ENCODE measurements at places on chromosomes 5 and 9.

DNA sequence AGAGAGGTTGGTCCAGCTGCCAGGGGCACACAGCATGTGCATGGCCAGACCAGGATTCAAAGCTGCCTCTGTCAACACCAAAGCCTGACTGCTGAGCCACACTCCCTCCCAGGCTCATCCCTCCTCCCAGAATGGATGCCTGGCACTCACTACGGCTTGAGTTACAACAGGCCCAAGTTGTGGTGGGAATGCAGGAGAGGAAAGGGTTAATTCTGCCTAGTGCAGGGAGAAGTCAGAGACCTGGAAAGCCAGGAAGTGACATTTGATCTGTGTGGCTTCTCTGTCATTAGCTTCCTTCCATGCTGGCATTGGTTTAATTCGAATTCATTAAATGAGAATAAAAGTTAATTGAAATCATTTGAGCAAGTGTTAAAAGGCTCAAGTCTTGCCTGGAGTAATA is 150.0 kb downstream of the NSG2 start:
- DNase-seq, result no peak

GRCh38 chr5:179307931-179308471 is 37.3 kb downstream of the ADAMTS2 start:
- DNase-seq, result no peak

DNA sequence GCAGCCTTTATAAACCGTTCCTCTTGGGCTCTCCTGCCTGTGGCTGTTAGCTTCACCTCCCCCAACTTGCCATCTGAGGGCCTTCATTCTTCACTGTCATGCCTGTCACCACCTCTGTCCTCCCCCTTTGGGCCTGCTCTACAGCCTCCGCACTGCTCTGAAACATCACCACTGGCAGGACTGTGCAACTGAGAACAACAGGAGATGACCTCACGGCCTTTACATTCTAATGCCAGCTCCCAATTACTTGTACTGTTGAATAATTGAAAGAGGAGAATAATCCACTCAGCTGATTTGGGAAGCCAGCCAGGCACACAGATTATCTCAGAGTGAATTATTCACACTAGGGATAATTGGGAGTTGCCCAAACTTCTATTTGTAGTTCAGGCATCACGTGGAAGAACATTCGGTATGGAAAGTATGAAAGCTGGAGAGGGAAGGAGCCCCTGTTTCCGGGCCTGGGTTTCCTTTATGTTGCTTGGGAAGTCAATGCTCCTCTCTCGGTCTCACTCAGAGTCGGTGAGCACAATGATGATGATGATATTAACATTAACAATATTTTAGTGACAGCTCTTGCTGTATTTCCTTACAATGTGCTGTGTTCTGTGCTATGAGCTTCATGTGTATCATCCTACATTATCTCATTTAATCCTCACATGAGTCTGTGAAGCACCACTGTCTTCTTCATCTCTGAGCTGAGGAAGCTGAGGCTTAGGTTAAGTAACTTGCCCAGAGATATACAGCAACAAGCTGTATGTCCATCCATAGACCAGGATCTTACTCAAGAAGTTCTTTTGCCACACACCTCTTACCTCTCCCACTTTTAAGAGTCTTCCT is 99.3 kb upstream of the LRRTM2 start:
- DNase-seq, result no peak

DNA sequence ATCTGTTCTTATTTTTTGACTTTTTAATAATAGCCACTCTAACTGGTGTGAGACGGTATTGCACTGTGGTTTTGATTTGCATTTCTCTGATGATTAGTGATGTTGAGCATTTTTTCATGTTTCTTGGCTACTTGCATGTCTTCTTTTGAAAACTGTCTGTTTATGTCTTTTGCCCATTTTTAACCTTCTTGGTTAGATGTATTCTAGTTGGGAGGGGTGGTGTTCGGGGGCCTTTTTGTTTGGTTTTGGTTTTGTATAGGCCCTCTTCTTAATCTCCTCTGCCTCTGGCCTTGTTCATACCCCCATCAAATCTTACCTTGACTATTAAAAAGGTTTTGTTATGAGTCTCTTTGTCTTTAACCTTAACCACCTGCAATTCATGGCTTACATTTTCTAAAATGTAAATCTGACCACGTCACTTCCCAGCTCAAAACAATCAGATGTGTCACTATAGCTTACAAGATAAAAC is 107.8 kb upstream of the NR4A3 start:
- no peak for DNase-seq

- DNase-seq, result no peak
Measured at GRCh38 chr5:36570301-36571095, 35.9 kb upstream of the SLC1A3 start.

GRCh38 chr5:128455841-128456361 is 82.1 kb downstream of the FBN2 start:
- DNase-seq, result no peak

DNA sequence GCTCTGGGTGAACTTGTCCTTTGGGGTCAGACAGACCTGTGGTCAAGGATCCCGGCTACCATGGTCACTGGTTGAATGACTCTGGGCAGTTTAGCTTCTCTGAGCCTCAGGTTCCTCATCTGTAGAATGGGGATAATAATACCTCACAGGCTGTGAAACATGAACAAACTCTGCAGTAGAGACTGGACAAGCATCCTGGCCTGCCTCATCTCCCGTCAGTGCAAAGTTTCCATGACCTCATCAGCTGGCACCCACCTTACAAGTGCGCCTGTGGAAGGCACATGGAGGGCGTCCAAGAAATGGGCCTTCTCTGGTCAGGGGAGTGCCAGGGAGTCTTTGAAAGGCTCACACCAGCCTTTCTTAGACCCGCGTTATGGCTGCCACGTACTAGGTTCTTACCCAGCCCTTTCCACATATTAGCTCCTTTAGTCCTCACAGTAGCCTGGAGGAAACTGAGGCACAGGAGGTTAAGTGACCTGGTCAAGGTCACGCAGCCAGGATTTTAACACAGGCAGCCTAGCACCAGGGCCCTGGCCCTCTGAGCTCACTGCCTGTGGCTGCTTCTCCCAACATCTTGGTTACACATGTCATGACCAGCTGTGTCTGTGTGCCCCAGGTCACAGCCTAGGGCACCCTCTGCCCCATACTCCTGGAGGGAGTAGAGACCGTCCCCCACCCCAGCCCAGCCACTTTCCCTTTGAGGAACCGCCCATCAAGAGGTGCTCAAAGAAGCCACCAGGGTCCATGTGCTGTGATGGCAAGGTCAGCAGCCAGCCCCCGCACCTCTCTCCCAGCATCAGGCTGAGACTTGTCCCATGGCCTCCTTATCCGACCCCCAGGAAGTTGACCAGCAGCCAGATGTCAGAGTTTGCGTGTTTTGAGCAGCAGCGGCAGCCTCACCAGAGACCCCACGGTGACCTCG is 39.4 kb upstream of the RPL26L1 start:
- no peak for DNase-seq

DNA sequence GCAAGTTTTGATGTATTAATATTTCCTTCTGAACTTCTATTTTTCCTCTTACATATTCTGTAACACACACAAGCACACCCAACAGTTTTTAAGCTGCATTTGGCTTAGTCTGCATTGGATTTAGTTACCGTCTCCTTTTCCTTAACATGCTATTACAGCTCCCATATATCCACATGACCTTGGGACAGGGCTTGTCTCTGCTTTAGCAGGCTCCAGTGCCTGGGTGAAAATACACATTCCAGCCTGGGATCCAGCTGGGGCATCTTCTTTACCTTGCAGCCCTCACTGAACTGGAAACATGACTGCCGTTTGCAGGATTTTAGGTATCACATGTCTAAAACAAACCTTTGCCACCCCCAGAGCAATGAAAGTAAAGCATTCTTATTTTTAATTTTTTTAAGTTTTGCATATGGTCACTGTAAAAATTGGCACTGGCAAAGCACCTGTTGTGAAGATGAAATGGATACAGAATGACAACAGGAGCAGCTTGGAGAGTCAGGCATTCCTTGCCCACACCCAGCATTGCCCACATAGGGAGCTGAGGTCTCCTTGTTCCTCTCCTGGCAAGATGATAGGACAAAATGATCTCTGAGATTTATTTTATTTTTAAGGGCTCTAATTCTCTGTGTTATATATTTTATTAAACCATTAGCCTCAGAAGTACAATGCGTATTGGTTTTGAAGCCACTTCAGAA is 4.0 kb downstream of the GADD45G start:
- DNase-seq, result no peak

DNA sequence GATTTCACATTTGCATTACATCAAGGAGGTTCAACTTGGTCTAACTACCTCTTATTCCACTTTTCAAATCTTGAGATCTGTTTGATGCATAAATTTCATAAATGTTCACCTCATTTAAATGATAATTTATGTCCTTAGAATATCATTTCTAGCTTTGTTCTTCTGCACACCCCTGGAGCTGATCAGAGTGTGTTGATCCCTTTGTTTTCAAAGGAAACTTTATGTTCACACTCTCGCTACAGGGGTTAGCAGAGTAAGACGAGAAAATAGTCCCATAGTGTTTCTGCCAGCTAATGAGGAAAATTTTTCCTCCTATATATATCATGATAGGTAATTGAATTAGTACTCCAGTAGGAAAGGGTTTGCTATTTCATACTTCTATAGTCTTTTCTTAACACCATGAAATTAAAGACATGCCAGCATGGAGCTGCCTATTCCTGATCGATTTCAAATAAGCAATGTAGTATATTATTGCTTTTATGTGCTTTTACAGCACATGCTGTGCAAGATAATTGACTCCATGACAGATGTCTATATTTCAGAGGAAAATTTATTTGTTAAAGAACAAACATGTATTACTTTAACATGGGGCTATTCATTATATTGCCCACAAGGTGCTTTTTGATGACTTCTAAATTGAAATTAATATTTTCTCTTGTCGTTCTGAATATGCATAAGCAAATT is 4.8 kb upstream of the PAM start:
- no peak for DNase-seq

DNA sequence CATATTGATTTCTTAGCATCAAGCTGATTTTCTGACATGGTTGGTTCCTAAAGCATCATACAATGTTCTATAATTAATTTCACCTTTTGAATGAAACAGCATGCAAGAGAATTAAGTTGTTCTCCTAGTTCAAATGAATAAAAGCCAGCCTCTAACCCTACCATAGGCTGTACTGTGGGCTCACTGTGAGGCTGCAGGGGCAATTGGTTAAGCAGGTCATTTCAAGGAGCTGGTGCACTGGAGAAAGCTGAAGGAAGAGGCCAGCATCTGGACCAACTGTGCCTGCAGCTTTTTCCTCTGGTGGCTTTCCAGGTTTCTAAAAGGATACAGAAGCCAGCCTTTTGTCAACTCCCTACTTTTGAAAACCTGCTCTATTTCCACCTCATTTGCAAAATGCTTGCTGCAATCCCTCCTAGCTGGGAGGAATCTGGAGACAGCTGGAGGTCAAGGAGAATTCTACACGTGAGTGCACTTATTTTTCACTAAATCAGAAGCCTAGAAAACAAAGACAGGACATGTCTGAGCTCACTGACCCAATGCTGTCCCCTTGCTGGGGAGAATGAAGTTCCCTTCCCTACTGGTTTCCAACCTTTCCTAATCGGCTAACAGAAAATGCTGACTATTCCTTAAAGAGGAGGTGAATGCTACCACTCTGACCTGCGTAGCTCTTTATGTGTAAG is 158.9 kb downstream of the APBA1 start:
- no peak for DNase-seq

- no peak for DNase-seq
Measured at GRCh38 chr9:32427111-32427873, 42.8 kb downstream of the ACO1 start.

GRCh38 chr5:943918-944620 is 51.4 kb downstream of the TRIP13 start:
- DNase-seq, result no peak

- DNase-seq, result no peak
Measured at GRCh38 chr5:172683264-172683644, 42.2 kb downstream of the NEURL1B start.

GRCh38 chr5:137847687-137848086 is 20.0 kb upstream of the MYOT start:
- peak; percentile 12 for DNase-seq

DNA sequence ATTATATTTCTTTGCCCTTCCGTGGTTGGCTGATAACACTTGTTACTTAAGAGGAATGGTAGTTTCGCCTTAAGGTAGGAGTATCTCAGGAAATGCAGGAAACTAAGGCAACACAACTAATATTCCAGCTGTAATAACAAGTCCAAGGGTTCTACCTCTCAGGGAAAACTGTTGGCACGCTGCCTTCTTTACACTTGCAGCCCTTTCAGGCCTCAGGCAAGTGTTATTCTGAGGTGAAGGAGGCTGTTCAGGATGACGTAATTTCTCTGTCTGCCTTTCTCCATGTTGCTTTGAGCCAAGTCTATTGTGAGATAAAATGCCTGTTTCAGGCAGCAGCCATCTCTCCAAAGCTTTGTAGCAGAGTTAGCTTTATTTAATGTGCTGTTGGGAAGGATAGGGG is 38.0 kb downstream of the VCAN start:
- DNase-seq, result no peak

- no peak for DNase-seq
Measured at GRCh38 chr5:146428658-146429057, 18.5 kb upstream of the TCERG1 start.

DNA sequence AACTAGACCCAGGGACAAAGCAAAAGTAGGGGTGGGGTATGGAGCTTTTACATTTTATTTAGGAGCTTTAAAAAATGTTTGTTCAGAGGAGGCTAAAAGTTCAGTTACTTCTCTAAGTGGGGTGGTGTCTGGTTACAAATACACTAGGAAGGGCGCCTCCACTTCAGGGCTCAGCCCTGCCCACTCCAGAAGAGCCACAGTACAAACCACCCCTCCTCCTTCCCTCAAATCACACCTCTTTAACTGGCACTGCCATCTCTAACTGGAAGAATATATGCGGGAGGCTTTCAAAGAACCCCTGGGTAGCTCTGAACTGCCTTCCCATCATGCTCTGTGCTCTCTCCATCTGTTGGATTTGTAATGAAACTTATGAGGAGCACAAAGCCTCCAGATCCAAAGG is 98.8 kb upstream of the NFIB start:
- DNase-seq, result peak; percentile 31

GRCh38 chr9:90832261-90832660 is 30.6 kb downstream of the SYK start:
- no peak for DNase-seq

GRCh38 chr5:61472172-61472958 is 140.3 kb downstream of the ZSWIM6 start:
- no peak for DNase-seq

GRCh38 chr5:66454186-66455078 is 141.8 kb upstream of the MAST4 start:
- DNase-seq, result no peak

DNA sequence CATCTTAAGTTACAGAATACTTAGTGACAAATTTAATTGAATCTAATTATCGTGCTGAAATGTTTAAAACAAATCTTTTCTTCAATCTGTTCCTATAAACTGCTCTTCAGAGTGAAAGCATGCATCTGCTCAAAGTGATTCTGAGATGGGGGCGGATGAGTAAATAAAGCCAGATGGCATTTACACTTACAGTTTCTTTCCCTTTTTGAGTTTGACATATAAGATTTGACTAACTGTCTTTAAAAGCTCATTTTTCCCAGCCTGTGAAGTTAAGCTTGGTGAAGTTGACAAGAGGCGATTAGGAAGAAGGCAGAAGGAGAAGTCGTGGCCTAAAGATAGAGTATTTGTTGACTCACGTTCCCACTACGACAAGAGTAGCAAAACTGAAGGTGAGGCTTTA is 137.4 kb downstream of the LPAR1 start:
- DNase-seq, result no peak
